ENCODE measurements at places on chromosomes 5 and 9. TPM values are rescaled to one million over a fixed set of nuclear protein-coding genes. Genes with fewer than 3 reads are reported as not detected.
A peak's percentile ranks its signal among the peaks of the same experiment; 100 is the strongest.

DNA sequence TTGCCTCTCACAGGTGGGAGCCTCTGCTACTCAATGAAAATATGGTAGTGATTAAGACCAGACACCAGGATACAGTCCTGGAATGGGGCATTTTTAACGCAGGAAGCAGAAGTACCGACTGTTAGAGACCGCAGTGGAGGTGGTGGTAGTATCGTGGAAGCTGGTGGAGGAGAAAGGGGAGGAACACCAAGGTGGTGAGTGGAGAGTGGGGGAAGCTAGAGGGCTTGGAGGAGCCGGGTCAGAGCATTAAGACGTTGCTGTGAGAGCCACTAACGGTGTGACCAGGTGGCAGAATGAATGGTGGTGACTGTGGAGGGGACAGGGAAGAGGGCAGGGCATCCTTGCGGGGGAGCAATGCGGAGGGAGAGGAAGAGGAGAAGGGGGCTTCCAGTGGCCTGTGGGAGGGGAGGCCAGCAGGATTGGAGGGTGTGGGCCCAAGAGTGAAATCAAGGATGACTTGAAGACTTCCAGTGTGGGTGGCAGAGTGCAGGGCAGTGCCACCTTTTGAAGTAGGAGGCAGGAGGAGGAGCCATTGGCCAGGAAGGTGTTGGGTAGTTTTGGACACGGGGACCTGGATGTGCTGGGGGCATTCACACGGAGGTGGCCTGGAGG lies 1.6 kb upstream of the UBAC1 start:
- H3K4me3 ChIP-seq: no peak overlapping the region
- no peak overlapping the region for H3K27ac ChIP-seq
- DNase-seq: no peak
- H3K4me1 ChIP-seq: peaks cover 17% of the 10 kb centered on the region
- H3K36me3 ChIP-seq: no peaks in the 10 kb centered on the region

GRCh38 chr5:175215906-175216305 lies 228.1 kb downstream of the DRD1 start:
- no peaks in the 10 kb centered on the region for H3K36me3 ChIP-seq
- no peak for DNase-seq
- H3K4me1 ChIP-seq: no peaks in the 10 kb centered on the region
- no peak overlapping the region for H3K27ac ChIP-seq
- no peaks in the 10 kb centered on the region for H3K27me3 ChIP-seq
- no peak overlapping the region for H3K4me3 ChIP-seq

DNA sequence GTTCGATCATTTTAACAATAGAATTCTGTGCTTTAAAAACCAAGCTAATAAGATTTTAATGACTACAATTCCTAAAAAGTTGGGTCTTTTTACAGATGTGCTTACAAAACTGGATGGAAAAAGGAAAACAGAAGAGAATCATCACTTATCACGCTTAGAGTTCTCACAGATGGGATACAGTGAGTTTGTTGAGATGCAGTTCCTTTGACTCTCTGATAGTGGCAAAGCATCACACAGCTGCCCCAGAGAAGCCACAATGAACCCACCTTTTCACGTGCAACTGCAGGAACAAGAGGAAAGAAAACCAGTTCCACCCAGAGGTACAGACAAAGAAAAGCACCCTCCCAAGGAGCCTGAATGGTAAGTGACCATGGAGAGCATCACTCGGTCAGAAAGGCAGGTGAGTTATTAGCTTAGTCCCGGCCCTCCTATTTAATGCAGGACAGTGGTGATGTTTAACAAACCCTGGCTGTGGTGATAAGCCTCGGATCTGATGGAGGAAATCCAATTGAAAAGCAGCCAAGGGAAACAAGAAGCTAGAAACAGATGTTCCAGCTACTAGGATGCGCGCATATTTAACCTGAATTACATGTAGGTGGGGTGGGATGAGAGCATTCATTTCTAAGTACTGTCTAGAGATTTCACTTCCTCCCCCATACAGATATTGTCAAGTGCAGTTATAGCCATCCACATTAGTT lies 167.7 kb downstream of the TARS1 start:
- H3K27ac ChIP-seq: no peak overlapping the region
- no peaks in the 10 kb centered on the region for H3K36me3 ChIP-seq
- DNase-seq: no peak
- H3K4me1 ChIP-seq: no peaks in the 10 kb centered on the region
- no peak overlapping the region for H3K4me3 ChIP-seq

OSMR gene
- polyA plus RNA-seq: not detected

GRCh38 chr5:14447958-14448911 lies 133.4 kb upstream of the OTULINL start:
- no peaks in the 10 kb centered on the region for H3K4me1 ChIP-seq
- no peak overlapping the region for H3K4me3 ChIP-seq

GRCh38 chr5:60248901-60249300 lies 355.4 kb upstream of the PDE4D start:
- H3K27ac ChIP-seq: no peak overlapping the region
- DNase-seq: no peak
- no peak overlapping the region for H3K4me3 ChIP-seq

GRCh38 chr9:130870491-130871381 lies 25.9 kb downstream of the QRFP start:
- no peak for DNase-seq
- no peak overlapping the region for H3K4me3 ChIP-seq
- no peaks in the 10 kb centered on the region for H3K27me3 ChIP-seq
- no peak overlapping the region for H3K27ac ChIP-seq
- peaks cover 32% of the 10 kb centered on the region for H3K36me3 ChIP-seq

DNA sequence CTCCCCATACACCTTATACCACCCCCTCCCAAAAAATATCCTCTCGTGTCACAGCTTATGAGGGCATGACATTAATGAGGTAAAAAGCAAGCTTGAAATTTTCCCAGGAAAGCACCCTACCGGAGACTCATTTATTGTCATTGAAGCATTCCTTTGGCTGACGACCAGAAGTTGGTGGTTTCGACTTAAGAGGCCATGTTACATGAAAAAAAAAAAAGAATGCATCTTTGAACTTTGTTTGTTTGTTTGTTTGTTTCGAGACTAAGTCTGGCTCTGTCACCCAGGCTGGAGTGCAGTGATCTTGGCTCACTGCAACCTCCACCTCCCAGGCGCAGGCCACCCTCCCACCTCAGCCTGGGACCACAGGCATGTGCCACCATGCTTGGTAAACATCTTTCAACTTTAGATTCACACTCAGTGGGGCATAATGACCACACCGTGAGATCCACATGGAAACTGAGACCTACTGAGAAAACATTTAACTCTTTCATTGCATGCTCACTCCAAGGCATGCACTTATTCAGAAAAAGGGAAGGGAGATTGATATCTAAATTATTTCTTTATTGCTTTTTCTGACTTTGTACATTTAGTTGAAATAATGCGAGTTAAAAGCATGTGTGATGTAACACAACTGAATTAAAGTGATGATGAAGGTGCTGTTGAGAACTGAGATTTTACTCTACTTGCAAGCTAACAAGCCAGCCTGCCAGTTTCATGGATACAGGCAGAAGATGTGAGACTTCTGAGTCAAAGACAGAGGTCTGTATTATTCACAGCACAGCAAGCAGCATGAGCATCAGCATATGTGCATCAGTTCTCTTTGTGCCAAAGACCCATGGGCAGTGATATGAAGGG lies 5.1 kb upstream of the RAB14 start:
- no peak for DNase-seq
- H3K4me1 ChIP-seq: peaks cover 17% of the 10 kb centered on the region

- H3K27me3 ChIP-seq: no peaks in the 10 kb centered on the region
- H3K4me3 ChIP-seq: no peak overlapping the region
- no peak for DNase-seq
- no peaks in the 10 kb centered on the region for H3K4me1 ChIP-seq
- H3K27ac ChIP-seq: no peak overlapping the region
- H3K36me3 ChIP-seq: peaks cover 46% of the 10 kb centered on the region
Measured at GRCh38 chr5:112779531-112779930, 41.8 kb downstream of the APC start.

GRCh38 chr5:66164044-66164790 lies 20.1 kb downstream of the SREK1 start:
- H3K27me3 ChIP-seq: no peaks in the 10 kb centered on the region
- no peak for DNase-seq
- no peak overlapping the region for H3K27ac ChIP-seq
- no peak overlapping the region for H3K4me3 ChIP-seq

PDE6A gene
- polyA plus RNA-seq: not detected

SH2D3C gene
- polyA plus RNA-seq: 30.5 TPM

- no peak for DNase-seq
- H3K4me1 ChIP-seq: no peaks in the 10 kb centered on the region
- H3K27me3 ChIP-seq: peaks cover 6% of the 10 kb centered on the region
Measured at GRCh38 chr9:98329904-98330303, 74.5 kb upstream of the TBC1D2 start.

INIP gene
- polyA plus RNA-seq: 33.4 TPM

- DNase-seq: no peak
- H3K27ac ChIP-seq: no peak overlapping the region
- no peaks in the 10 kb centered on the region for H3K4me1 ChIP-seq
- no peak overlapping the region for H3K4me3 ChIP-seq
Measured at GRCh38 chr5:27087747-27088146, 49.4 kb upstream of the CDH9 start.

- peaks cover 13% of the 10 kb centered on the region for H3K27me3 ChIP-seq
- no peak for DNase-seq
- H3K36me3 ChIP-seq: no peaks in the 10 kb centered on the region
- H3K4me3 ChIP-seq: no peak overlapping the region
- no peaks in the 10 kb centered on the region for H3K4me1 ChIP-seq
Measured at GRCh38 chr5:145887976-145888574, 15.3 kb upstream of the GRXCR2 start.

WNK2 gene
- polyA plus RNA-seq: not detected

FIBCD1 gene
- not detected for polyA plus RNA-seq

GRCh38 chr5:65034813-65035209 lies 266.1 kb downstream of the CWC27 start:
- H3K4me3 ChIP-seq: peak overlapping the region; percentile 67
- no peaks in the 10 kb centered on the region for H3K27me3 ChIP-seq
- H3K36me3 ChIP-seq: no peaks in the 10 kb centered on the region
- H3K4me1 ChIP-seq: peaks cover 28% of the 10 kb centered on the region

DNA sequence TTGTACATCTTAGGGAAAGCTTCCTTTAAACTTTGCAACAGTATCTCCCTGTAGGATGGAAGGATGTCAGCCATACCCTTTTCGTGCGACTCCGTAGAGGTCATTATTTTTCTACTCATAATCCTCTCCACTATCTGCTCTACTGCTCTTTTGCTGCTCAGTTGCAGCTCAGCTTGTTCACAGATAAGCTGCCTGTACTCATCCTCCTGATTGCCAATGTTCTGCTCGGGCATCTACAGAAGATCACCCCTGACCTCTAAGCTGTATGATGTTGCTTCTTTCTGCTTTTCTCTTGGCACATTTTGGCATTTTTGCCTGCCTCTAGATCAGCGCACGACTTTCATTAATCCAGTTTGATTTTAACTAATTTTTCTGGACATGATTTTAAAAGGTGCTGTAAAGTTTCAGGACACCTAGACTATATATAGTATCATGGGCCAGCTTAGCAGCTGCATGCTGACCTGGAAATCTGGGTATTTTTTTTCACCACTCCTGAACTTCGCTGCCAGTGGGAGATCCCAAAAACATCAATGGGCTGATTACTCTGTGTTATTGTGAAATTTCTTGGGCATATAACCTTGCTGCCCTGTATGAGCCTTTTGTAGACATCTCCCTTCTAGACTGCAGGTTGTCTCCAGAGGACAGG lies 131.2 kb upstream of the ZNF608 start:
- no peak overlapping the region for H3K27ac ChIP-seq
- H3K4me1 ChIP-seq: no peaks in the 10 kb centered on the region
- no peaks in the 10 kb centered on the region for H3K27me3 ChIP-seq
- no peak overlapping the region for H3K4me3 ChIP-seq

MSMP gene
- 0.69 TPM for polyA plus RNA-seq

DNA sequence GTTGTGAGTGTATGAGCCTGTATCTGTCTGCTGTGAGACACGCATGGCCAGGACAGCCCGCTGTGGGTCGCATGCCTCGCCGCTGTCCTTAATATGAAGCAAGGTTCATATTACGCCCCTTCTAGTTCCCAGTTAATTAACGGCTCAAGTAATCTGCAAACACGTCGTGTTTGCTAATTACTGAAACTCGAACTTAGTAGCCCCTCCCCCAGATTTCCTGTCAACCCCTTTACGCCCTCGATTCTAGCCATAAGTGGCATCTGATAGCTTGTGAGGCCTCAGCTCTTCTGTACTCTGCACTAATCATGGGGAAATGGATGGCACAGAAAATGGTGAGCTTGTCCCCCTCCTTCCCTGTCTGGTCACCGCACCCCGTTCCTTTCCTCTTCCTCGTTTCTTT lies 116.9 kb upstream of the OTULINL start:
- no peaks in the 10 kb centered on the region for H3K4me1 ChIP-seq
- no peaks in the 10 kb centered on the region for H3K36me3 ChIP-seq
- H3K27me3 ChIP-seq: no peaks in the 10 kb centered on the region
- peak; percentile 37 for DNase-seq

ARID3C gene
- not detected for polyA plus RNA-seq

DNA sequence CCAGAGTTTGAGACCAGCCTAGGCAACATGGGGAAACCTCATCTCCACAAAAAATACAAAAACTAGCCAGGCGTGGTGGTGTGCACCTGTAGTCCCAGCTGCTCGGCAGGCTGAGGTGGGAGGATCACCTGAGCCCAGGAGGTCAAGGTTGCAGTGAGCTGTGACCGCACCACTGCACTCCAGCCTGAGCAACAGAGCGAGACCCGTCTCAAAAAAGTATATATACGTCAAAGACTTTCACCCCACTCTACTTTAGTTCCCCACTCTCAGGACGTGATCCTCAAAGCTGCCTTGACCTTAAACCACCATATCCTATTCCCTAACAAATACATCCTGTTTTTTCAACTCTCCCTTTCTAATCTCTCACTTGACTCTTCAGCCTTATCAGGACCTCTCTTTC lies 41.0 kb downstream of the PCDHGC5 start:
- H3K4me3 ChIP-seq: no peak overlapping the region
- DNase-seq: no peak
- peaks cover 94% of the 10 kb centered on the region for H3K36me3 ChIP-seq
- H3K4me1 ChIP-seq: no peaks in the 10 kb centered on the region

EGFL7 gene
- not detected for polyA plus RNA-seq

MELK gene
- 5.5 TPM for polyA plus RNA-seq

GRCh38 chr5:170233358-170233892 lies 640 bp downstream of the C5orf58 start:
- DNase-seq: no peak
- no peaks in the 10 kb centered on the region for H3K36me3 ChIP-seq
- no peak overlapping the region for H3K4me3 ChIP-seq
- H3K27ac ChIP-seq: no peak overlapping the region

FBP1 gene
- 2.0 TPM for polyA plus RNA-seq

- H3K27me3 ChIP-seq: no peaks in the 10 kb centered on the region
- DNase-seq: no peak
- no peaks in the 10 kb centered on the region for H3K36me3 ChIP-seq
- no peaks in the 10 kb centered on the region for H3K4me1 ChIP-seq
- H3K4me3 ChIP-seq: no peak overlapping the region
Measured at GRCh38 chr9:134766587-134766986, 114.0 kb upstream of the FCN2 start.

- no peak for DNase-seq
- H3K27me3 ChIP-seq: no peaks in the 10 kb centered on the region
- no peak overlapping the region for H3K4me3 ChIP-seq
- H3K36me3 ChIP-seq: no peaks in the 10 kb centered on the region
- no peak overlapping the region for H3K27ac ChIP-seq
- H3K4me1 ChIP-seq: no peaks in the 10 kb centered on the region
Measured at GRCh38 chr9:25700430-25700829, 22.2 kb upstream of the TUSC1 start.

SPINK13 gene
- polyA plus RNA-seq: not detected
